ENCODE measurements at places on chromosomes 3 and 15.

- no peak for DNase-seq
These were observed 43.4 kb downstream of the C2CD4A start for GRCh38 chr15:62109982-62110851.

DNA sequence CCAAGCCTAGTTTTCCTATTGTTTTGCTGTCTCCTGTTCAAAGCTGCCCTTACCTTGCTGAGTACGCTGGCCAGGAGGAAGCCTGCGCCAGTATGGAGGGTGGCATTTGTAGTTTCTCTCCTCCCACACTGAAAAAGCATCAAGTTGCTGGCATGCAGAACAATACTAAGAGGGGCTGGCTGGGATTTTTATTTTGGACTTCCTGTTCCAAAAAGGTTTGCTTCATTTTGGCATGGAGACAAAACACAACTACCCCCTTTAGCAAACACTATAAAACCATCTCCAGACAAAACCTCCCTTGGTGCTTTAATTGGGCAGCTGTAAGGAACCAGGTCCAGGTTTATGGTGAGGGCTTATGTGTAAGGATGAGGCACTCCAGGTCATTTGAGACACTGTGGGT, 457.6 kb downstream of the PDCD6IP start:
- no peak for DNase-seq

- DNase-seq: no peak
These were observed 475.2 kb upstream of the EPHA3 start for GRCh38 chr3:88632226-88632625.

GRCh38 chr3:85670634-85671205, 711.9 kb downstream of the CADM2 start:
- no peak for DNase-seq

GRCh38 chr3:63654931-63655330, 2.5 kb downstream of the SNTN start:
- DNase-seq: no peak

DNA sequence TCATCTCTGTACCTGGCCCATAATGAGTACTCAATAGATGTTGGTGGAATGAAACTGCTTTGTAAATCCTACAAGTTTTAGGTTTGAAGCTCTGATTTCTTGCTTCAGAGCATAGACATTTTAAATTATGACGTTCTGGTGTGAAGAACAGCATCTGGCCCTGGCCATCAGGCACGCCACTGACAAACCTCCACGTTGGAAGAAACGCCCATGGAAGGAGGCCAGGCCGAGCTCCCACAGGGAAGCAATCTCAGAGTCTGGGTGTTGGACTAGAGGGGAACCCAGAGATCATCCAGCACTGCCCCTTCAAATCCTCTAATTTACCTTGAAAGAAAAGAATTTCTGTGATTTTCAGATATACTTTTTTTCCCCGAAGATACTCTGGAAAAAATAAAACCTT, 328.1 kb upstream of the RGMA start:
- no peak for DNase-seq

- DNase-seq: no peak
These were observed 1.5 kb downstream of the ZIC1 start for GRCh38 chr3:147410526-147411237.

GRCh38 chr15:77749998-77750540, 117.4 kb upstream of the LINGO1 start:
- DNase-seq: no peak

GRCh38 chr15:53831907-53832770, 72.7 kb upstream of the WDR72 start:
- no peak for DNase-seq

- DNase-seq: no peak
These were observed 3.1 kb upstream of the CDV3 start for GRCh38 chr3:133570139-133570936.

GRCh38 chr3:108662142-108662738, 72.7 kb downstream of the DZIP3 start:
- DNase-seq: peak; percentile 19

DNA sequence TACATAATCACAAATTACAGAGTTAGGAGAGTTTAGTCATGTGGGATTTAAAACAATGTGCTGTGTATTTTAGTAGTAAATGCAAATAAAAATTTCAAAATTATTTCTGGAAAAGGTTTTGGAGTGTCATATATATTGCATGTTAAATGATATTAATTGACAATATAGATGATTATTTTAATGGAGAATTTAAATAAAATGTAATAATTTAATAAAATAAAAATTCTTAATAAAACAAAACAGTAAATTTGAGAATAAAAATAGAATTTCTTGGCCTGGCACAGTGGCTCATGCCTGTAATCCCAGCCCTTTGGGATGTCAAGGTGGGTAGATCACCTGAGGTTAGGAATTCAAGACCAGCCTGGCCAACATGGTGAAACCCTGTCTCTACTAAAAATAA, 1442.8 kb upstream of the ALCAM start:
- DNase-seq: no peak

- no peak for DNase-seq
These were observed 433.1 kb upstream of the KCNMB2 start for GRCh38 chr3:178103140-178103539.
